ENCODE measurements at places on chromosomes 5 and 9.

GRCh38 chr5:100800562-100800961, 102.5 kb downstream of the ST8SIA4 start:
- DNase-seq: no peak

GRCh38 chr9:16485160-16485559, 385.3 kb downstream of the BNC2 start:
- no peak for DNase-seq

GRCh38 chr5:7657153-7657552, 193.8 kb downstream of the CFAP90 start:
- no peak for DNase-seq

GRCh38 chr5:143896516-143896915, 84.6 kb downstream of the HMHB1 start:
- no peak for DNase-seq

DNA sequence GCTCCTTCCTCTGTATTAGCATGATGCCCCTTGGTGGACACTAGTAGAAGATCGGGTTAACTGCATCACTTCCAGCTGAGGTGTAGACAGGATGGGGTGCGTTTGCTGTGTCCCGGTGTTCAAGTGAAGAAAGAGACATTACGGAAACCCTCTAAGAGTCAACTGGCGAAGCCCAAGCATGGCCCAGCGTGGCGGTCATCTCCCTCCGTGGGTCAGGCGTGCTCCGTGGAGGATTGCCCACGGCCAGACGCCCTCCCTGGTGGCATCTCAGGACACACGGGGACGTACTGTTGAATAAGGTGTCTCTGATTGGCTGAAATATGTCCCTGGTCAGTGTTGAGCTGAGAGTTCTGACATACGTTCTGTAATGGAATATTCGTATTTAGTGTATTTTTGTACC, 119.5 kb upstream of the CACNA1B start:
- no peak for DNase-seq

- DNase-seq: no peak
Measured at GRCh38 chr5:77483682-77484081, 8.4 kb downstream of the WDR41 start.

DNA sequence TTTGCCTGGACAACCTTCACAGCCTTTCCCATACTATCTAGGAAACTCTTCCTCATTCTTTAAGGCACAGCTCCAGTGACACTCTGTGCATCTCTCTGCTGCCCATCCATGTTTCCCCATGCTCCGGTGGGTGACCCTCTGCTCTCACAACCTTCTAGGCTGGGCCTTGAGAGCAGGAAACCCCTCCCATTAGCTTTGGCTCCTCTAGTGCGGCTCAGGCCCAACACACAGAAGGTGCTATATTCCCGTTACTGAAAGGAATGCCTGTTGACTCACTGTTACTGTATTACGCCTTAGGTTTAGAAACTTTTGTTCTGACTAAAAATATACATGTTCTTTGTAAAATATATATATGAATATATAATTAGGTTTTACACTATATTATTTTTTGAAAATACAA, 8.1 kb upstream of the CCL28 start:
- no peak for DNase-seq

DNA sequence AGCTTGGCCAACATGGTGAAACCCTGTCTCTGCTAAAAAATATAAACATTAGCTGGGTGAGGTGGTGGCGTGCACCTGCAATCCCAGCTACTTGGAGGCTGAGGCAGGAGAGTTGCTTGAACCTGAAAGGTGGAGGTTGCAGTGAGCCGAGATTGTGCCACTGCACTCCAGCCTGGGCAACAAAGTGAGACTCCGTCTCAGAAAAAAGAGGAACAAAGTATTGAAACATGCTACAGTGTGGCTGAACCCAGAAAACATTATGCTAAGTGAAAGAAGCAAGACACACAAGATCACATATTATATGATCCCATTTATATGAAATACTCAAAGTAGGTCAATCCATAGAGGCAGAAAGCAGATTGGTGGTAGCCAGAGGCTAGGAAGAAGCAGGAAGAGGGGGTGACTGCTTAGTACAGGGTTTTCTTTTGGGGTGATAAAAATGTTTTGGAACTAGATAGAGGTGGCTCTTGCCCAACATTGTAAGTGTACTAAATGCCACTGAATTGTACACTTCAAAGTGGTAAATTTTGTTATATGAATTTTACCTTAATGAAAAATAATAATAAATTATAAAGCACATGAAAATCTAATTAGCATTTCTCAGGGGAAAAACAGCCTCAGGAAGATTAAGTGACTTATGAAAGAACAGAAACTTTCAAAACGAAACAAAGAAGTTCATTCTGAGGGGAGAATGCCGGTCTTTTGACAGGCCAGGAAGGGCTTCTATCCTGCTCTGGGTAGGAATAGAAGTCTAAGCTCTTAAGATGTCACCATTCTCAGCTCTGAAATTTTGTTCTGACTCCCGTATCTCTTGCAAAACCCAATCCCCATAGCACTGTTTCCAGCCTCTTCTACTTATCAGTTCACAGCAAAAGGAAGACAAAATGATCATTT, 161.1 kb upstream of the TBCA start:
- DNase-seq: no peak

DNA sequence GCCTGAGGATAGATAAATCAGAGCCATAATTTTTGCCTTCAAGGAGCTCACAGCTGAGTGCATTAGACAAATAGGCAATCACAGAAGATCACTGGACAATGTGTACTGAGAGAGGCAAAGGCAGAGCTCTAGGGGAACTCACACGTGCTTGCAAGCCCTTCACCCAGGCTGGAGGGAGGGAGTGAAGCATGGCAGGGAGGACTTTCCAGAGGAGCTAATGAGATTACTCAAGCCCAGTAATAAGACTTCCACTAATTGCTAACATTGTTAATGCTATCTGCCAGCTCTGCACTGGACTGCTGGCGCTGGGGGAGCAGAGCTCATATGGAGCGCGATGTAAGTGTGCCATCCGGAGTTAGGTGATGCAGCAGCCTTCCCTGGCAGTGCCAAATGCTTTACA, 408.4 kb downstream of the NTRK2 start:
- DNase-seq: no peak

DNA sequence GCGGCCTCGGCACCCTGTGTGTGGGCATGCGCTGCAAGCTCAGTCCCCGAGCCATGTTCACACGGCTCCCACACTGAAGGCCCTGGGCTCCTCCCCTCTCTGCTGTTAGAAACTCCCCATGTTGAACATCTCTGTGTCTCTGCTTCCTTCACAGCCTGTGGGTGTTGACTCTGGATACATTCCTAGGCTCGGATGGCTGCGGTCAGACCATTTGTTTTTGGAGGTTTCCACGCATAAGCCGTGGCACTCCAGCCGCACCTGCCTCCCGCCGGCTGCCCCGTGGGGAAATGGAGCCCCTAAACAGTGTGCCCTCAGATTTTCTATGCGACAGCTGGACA, 31.2 kb upstream of the LRRC14B start:
- no peak for DNase-seq

DNA sequence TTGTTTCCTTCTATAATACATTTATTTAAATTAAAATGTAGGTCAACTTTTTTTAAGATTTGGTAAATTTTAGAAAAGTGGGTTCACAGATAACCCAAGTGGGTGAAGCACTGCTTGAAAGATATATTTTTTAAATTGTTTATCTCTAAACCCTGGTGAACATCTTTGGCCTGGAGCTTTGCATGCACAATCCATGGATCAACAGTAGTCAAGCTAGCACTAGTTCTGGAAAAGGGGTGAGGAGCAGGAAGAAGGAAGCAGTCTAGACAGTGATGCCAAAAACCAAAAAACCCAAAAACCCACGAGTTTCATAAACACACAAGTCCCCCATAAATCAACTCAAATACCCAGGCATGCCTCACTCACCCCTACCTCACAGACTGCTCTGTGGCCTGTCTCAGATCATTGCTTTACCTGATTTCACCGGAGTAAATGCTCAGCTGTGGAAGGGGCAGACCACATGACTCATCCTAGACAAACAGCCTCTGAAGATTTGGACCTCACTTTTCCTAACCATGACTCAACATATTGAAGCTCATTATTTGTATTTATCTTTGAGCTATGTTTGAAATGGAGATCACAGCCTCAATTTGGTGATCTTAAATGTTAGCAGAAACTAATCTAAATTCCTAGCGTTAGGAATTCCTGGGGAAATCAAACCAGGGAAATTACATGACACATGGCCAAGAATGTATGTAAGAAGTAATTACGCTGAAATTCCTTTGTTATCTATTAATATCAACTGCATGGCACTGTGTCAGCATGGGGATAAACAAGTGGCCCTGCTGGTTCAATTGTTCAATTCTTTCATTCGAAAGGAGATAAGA, 149.6 kb downstream of the ZNF608 start:
- no peak for DNase-seq

- DNase-seq: no peak
Measured at GRCh38 chr5:74641735-74642542, 1.4 kb upstream of the ENC1 start.

GRCh38 chr5:143207058-143207457, 196.4 kb downstream of the NR3C1 start:
- DNase-seq: no peak

GRCh38 chr9:124353166-124353768, 62.0 kb downstream of the PSMB7 start:
- DNase-seq: no peak

- DNase-seq: no peak
Measured at GRCh38 chr5:664994-665360, 28.2 kb downstream of the TPPP start.

DNA sequence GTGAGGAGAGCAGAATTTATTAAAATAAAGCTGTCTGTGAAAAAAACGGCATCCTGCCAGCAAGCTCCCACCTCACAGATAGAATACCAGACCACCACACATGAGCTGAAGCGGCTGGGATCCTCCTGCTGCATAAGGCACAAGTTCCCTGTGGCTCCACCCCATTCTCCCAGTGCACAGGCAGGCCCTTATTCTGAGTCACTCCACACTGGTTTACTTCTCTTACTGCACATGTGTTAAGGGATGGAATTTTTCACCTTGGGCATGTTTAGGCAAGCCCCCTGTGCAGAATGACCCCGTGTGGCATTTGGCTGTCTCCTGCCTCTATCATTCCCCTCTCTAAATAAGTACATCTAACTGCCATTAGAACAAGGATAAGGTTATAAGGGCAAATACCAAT, 115.0 kb upstream of the ELAVL2 start:
- DNase-seq: no peak

DNA sequence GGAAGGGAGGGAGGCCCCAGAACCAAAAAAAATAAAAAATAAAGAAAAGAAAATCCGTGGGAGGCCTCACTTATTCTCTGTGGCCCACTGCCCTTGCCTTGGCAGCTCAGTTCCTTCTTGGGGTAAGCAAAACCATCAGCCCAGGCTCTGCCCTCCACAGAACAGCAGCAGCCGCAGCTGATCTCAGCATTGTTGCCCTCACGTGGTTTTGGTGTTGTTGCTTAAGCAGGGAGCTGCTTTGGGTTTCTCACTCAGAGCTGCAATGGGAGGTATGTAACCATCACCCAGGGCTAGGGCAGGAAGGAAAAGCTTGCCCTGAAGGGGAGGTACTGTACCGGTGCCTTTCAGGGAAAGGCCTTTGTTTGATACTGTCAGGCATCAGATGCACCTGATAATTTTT, 374.7 kb upstream of the WWC1 start:
- no peak for DNase-seq

GRCh38 chr9:121744002-121744686, 92.7 kb downstream of the DAB2IP start:
- peak; percentile 45 for DNase-seq

GRCh38 chr9:15293804-15294316, 13.2 kb downstream of the TTC39B start:
- peak; percentile 51 for DNase-seq

DNA sequence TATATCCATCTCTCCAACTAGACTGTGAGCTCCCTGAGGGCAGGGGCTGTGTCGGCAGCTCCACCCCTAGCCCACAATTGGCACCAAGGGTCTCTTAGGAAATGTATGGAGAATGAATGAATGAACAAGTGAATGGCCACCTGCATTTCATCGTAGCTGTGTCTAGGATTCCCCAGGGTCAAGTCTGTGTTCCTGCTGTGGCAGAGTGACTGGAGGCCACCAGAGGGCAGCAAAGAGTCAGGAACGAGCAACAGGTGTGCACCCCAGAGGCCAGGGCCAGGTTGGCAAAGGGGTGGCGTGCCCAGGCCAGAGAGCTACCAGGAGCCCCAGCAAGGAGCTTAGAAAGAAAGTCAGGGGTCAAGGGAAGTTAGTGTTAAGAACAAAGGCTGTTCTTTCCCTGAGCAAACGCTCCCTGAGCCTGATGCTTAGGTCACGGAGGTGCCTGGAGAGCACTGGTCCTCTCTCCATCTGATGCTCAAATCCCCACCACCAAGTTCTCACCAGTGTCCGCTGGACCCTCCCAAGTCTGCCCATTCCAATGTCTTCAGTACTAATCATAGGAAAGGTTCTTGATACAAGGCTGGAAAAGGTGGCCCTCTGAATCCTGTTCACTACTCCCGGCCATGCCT, 160.7 kb downstream of the PAX5 start:
- peak; percentile 36 for DNase-seq

DNA sequence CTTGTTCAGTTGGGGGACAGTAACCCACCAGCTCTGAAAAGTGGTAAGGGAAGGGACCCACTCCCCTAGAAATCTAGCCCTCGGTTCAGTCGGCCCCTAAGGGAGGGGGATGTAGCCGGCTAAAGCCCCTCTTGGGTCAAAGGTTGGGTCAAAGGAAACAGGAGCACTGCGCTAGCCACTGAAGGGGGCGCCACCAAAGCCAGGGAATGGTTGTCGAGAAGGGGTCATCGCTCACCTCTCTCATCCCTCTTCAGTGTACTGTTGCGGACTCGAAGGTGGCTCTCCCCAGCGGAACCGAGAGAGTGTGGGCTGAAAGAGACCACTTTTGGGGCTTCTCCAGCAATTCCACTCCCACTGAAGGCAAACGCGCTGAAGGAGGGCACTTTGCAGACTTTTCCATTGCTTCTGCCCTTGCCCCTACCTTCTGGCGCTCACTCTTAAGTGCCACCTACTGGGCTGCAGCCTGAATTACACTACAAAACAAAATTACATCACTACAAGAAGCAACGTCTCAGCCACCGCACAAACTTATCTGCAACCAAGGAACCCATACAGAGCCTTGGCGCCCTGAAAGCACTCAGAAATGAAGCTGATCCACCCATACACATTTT, 396.9 kb downstream of the PDE4D start:
- DNase-seq: no peak

- DNase-seq: no peak
Measured at GRCh38 chr9:87359958-87360601, 137.6 kb upstream of the DAPK1 start.

DNA sequence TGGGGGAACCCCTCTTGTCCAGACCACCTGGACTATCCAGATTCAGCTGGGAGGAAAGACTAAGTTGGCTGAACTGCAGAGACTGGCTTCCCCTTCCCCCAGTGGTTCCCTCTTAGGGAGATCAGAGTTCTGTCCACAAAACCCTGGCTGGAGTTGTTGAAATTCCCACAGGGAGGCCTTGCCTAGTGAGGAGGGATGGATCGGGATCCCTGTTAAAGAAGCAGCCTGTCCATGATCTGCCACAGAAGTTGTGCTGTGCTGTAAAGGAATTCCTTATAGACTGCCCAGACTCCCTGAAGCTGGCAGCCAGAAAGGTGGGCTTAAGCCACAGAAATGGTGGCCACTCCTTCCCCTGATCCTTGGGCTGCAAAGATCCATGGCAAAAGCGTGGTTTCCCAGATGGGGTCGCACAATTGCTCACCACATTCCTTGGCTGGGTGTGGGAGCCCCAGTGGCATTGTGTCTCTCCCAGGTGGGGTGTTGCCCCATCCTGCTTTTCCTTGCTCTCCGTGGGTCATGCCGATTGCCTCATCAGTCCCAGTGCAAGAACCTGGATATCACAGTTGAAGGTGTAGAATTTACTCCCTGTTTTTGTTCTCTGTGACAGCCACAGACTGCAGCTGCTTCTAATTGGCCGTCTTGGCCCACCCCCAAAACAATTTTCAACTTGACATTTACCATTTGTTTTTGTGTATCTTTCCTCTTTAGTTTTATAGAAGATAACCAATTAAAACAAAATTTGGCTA, 342.4 kb downstream of the FGF10 start:
- DNase-seq: no peak
